ENCODE measurements at places on chromosomes 16 and 17. TPM values are rescaled to one million over a fixed set of nuclear protein-coding genes. Genes with fewer than 3 reads are reported as not detected.

The KRTAP9-2 gene
- not detected for total RNA-seq

GRCh38 chr16:55964923-55965475 is 89.8 kb upstream of the CES5A start:
- no peak overlapping the region for H3K27ac ChIP-seq
- H3K4me3 ChIP-seq = no peak overlapping the region
- DNase-seq = no peak
- no peaks in the 10 kb centered on the region for H3K36me3 ChIP-seq
- H3K4me1 ChIP-seq = no peaks in the 10 kb centered on the region

The TBCD gene
- 74.5 TPM for total RNA-seq

- H3K4me1 ChIP-seq = peaks cover 26% of the 10 kb centered on the region
- no peak for DNase-seq
- H3K36me3 ChIP-seq = peaks cover 11% of the 10 kb centered on the region
- no peaks in the 10 kb centered on the region for H3K27me3 ChIP-seq
- H3K4me3 ChIP-seq = no peak overlapping the region
These were observed 26.0 kb upstream of the ITGB4 start for GRCh38 chr17:75695141-75695829.

- peak; percentile 37 for DNase-seq
- peak overlapping the region; percentile 83 for H3K4me3 ChIP-seq
- no peak overlapping the region for H3K27ac ChIP-seq
- no peaks in the 10 kb centered on the region for H3K27me3 ChIP-seq
- peaks cover 3% of the 10 kb centered on the region for H3K36me3 ChIP-seq
- peaks cover 10% of the 10 kb centered on the region for H3K4me1 ChIP-seq
These were observed 605 bp downstream of the MRTFB start for GRCh38 chr16:14071576-14072271.

DNA sequence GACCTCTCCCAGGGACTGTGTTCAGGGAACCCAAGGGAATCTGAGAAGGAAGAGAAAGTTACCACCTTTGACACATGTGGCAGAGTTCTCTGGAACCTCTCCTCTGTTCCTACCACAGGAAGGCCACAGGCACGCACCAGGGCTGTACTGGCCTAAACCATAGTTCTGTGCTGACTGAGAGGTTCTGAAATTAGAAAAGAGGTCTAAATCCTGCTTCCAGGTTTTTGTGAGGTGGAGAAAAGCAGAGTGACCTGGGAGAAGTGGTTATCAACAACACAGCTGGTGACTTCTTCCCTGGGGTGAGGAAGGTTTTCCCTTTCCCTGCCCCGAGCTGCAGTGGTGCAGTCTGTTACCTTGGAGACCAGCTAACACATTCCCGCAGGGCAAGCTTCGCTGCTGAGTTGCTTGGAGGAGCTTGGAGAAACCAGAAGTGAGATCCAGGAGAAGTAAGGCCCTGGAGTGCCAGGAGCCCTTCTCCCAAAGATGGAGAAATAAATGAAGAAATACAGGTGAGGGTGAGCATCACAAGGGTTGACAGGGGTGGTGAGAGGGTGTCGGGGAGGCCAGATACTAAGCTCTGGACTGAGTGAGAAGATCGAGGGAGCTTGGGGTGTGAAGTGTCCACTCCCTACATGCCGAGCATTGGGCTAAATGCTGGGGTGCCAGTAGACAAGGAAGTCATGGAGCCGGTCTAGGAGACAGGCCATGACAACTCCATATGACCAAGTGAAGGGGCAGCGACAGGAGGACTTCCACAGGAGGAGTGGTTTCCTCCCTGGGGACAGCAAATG is at the start of gene VWA3A:
Gene VWA3A, plus strand, starts transcription at position 399 of the 791 bp plus-strand sequence. Its CDS starts 97 bp downstream, at position 496.
- no peak within 1 kb of the TSS for H3K4me3 ChIP-seq
- H3K27me3 ChIP-seq = peaks cover 3% of the 10 kb centered on the region
- no peak for DNase-seq
- no peaks in the 10 kb centered on the region for H3K36me3 ChIP-seq

DNA sequence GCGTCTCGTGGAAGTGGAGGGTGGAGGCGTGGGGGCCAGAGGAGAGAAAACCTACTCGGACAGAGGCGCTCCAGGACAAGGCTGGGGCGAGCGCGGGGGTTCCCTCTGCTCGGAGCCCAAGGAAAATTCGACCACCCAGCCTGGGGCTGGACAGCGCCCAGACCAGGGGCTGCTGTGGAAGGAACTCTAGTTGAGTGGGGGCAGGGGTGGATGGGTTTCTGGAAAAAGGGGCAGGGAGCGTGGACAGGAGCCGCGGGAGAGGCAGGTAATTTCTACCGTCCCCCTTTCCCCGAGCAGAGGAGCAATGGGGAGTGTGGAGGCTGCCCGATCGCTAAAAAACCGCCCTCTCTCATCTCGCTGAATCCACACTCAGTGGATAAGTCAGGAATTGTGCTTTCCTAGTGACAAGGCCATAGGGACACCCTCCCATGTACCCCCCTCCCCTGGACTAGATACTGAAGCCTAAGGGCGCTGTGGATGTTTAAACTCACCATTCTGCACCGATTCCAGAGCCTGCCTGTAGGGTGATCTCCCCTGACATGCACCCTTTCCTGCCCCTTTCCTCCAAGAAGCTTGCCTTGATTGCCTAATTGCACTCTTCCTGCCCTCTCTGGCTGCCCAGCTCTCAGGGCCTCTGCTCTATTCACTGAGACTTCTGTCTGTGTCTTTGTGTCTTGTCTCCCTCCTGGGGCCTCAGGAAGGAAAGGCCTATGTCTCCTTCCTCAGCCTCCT is 90.7 kb upstream of the TMEM97 start:
- H3K27ac ChIP-seq = no peak overlapping the region
- peaks cover 8% of the 10 kb centered on the region for H3K4me1 ChIP-seq

DNA sequence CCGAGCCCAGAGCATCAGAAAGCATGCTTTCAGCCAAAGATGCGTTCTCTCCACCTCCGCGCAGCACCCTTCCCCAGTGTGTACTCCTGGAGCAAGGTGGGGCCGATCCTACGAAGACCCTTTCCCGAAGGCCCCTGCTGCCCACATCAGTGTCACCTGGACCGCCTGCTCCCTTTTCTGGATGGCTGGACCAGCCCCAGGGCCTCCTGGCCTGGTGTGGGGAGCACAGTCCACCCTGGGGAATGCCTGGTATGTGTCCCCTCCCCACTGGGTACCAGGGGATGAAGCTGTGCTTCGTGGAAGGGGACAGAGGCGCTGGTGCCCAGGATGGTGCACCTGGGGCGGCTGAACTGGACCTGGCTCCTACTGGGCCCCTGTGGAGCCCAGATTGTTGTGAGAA is 173.8 kb downstream of the SEC14L1 start:
- DNase-seq = no peak
- H3K27me3 ChIP-seq = no peaks in the 10 kb centered on the region
- H3K4me3 ChIP-seq = no peak overlapping the region
- no peak overlapping the region for H3K27ac ChIP-seq

- H3K27me3 ChIP-seq = no peaks in the 10 kb centered on the region
- no peak for DNase-seq
- no peaks in the 10 kb centered on the region for H3K4me1 ChIP-seq
- no peaks in the 10 kb centered on the region for H3K36me3 ChIP-seq
These were observed 136.2 kb upstream of the AXIN2 start for GRCh38 chr17:65697661-65698060.

GRCh38 chr17:14311981-14312380 is 11.1 kb downstream of the HS3ST3B1 start:
- DNase-seq = no peak
- H3K4me3 ChIP-seq = no peak overlapping the region
- peaks cover 22% of the 10 kb centered on the region for H3K36me3 ChIP-seq
- H3K4me1 ChIP-seq = peaks cover 54% of the 10 kb centered on the region

The KDM6B gene
- 44.5 TPM for total RNA-seq

The PPL gene
- not detected for total RNA-seq

GRCh38 chr17:8725881-8726876 is 18.5 kb downstream of the CCDC42 start:
- no peak overlapping the region for H3K4me3 ChIP-seq
- no peaks in the 10 kb centered on the region for H3K36me3 ChIP-seq
- H3K27ac ChIP-seq = no peak overlapping the region
- H3K4me1 ChIP-seq = no peaks in the 10 kb centered on the region
- peaks cover 3% of the 10 kb centered on the region for H3K27me3 ChIP-seq

DNA sequence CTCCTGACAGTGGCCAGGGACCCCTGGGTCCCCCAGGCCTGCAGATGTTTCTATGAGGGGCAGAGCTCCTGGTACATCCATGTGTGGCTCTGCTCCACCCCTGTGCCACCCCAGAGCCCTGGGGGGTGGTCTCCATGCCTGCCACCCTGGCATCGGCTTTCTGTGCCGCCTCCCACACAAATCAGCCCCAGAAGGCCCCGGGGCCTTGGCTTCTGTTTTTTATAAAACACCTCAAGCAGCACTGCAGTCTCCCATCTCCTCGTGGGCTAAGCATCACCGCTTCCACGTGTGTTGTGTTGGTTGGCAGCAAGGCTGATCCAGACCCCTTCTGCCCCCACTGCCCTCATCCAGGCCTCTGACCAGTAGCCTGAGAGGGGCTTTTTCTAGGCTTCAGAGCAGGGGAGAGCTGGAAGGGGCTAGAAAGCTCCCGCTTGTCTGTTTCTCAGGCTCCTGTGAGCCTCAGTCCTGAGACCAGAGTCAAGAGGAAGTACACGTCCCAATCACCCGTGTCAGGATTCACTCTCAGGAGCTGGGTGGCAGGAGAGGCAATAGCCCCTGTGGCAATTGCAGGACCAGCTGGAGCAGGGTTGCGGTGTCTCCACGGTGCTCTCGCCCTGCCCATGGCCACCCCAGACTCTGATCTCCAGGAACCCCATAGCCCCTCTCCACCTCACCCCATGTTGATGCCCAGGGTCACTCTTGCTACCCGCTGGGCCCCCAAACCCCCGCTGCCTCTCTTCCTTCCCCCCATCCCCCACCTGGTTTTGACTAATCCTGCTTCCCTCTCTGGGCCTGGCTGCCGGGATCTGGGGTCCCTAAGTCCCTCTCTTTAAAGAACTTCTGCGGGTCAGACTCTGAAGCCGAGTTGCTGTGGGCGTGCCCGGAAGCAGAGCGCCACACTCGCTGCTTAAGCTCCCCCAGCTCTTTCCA is 25.1 kb downstream of the C1QTNF1 start:
- no peak overlapping the region for H3K4me3 ChIP-seq
- H3K36me3 ChIP-seq = no peaks in the 10 kb centered on the region
- H3K27me3 ChIP-seq = peaks cover 17% of the 10 kb centered on the region
- H3K27ac ChIP-seq = no peak overlapping the region

DNA sequence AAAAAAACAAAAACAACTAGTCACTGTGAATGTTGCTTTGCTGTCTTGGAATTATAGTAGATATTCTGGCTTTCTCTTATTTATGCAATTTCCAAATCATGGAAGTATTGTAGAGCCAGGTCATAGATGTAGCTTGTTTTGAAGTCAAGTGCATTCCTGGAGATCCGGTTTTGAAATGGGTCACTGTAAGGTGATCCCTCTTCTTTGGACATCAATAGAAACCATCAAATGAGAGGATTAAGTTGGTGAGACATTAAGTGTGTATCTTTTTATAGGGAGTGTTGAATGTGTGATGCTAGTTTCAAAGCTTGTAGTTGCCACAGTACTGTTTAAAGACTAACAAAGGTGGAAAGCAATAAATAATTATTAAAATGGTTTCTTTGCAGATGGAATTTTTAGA is 4.5 kb downstream of the PRKAR1A start:
- DNase-seq = no peak
- no peak overlapping the region for H3K27ac ChIP-seq
- H3K27me3 ChIP-seq = no peaks in the 10 kb centered on the region
- H3K36me3 ChIP-seq = peaks cover 58% of the 10 kb centered on the region
- H3K4me1 ChIP-seq = peaks cover 35% of the 10 kb centered on the region

The TNK1 gene
- 5.0 TPM for total RNA-seq

The SPATA2L gene
- 3.2 TPM for total RNA-seq

- H3K27me3 ChIP-seq = peaks cover 18% of the 10 kb centered on the region
- no peak overlapping the region for H3K27ac ChIP-seq
- no peaks in the 10 kb centered on the region for H3K36me3 ChIP-seq
- no peaks in the 10 kb centered on the region for H3K4me1 ChIP-seq
These were observed 54.7 kb downstream of the NXN start for GRCh38 chr17:924711-925475.

DNA sequence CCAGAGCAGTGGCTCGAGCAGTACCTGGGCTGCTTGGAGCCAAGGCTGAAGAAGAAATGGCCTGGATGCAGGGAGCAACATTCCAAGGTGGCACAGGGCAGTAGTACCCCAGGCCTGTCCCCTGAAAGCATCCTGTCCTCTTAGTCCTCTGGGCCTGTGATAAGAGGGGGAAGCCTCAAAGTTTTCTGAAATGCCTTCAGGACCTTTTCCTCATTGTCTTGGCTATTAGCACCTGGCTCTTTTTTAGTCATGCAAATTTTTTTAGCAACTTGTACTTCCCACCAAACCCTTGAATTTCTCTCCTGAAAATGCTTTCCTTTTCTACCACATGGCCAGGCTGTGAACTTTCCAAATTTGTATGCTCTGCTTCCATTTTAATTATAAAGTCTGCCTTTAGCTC is 148.9 kb downstream of the HS3ST2 start:
- H3K27ac ChIP-seq = no peak overlapping the region
- no peak for DNase-seq
- H3K4me1 ChIP-seq = no peaks in the 10 kb centered on the region
- H3K36me3 ChIP-seq = no peaks in the 10 kb centered on the region
- peaks cover 30% of the 10 kb centered on the region for H3K27me3 ChIP-seq

DNA sequence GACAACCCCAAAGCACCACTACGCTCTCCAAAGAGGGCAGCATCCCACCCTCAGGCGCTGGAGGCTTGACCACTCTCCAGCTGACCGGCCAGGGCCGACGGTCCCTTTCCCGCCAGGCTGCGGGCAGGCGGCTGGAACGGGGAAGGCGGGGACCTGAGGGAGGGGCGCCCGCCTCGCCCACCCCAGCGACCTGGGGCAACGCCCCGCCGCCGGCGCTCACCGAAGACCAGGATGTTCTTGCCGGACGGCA is 431 bp downstream of the DYNC1LI2 start:
- peak overlapping the region; percentile 64 for H3K27ac ChIP-seq
- peak overlapping the region; percentile 83 for H3K4me3 ChIP-seq
- H3K36me3 ChIP-seq = peaks cover 14% of the 10 kb centered on the region
- peaks cover 5% of the 10 kb centered on the region for H3K27me3 ChIP-seq
- peak; percentile 11 for DNase-seq

DNA sequence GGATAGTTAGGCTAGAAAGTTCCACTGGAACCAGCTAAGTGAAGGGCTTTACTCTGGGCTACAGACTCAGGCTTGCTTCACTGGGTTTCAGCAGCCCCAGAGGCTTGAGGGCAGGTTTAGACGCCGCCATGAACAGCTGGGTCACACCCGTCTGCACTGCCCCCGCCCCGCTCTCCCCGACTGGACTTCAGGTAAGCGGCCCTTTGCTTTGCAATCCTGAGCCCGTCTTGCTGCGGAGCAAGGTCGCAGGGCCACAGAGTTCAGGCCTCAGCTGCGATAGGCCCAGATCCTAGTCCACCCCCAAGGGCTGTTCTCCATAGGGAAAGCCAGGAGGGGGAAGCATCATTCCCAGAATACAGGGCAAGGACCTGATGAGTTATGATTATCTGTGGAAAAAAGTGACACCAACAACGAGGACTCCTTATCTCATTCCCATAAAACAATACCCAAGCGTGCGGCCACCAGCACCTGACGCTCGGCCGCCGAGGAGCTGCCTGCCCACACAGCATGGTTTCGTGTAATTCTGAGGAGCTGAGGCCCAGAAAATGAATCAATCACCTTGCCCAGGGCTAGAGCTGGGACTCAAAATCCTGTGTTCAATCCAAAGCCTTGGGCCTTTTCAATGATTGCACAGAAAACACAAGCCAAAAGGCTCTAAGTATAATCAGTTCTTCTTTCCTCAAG is 20.4 kb downstream of the MEAK7 start:
- H3K36me3 ChIP-seq = peaks cover 2% of the 10 kb centered on the region
- no peaks in the 10 kb centered on the region for H3K27me3 ChIP-seq
- no peak overlapping the region for H3K4me3 ChIP-seq
- no peak for DNase-seq

The SALL1 gene
- not detected for total RNA-seq

Measured in activated naive CD8-positive, alpha-beta T cell treated with anti-CD3 and anti-CD28 coated beads for 36 hours (primary cell).